Substantia nigra (tissue), 51 donors: ENCODE measurements at places on chromosomes 1 and 21.

DNA sequence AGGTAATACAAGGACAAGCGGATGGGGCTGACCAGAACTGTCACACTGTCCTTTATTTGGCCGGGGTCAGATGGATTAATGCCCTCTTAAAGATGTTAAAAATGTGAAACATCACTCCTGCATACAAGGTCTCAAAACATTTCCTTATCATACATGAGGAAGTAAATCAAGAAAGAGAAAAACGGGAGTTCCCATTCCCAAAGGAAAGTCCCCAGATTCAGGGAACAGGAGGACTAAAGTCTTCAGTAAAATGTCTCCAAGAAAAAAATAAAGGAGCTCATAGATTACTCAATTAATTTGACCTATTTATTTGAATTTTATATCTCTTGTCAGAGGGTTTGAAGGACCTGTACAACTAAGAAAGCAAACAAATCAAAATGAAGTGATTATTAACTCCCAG, 13.4 kb upstream of the HSD11B1 start:
- DNase-seq = no peak

DNA sequence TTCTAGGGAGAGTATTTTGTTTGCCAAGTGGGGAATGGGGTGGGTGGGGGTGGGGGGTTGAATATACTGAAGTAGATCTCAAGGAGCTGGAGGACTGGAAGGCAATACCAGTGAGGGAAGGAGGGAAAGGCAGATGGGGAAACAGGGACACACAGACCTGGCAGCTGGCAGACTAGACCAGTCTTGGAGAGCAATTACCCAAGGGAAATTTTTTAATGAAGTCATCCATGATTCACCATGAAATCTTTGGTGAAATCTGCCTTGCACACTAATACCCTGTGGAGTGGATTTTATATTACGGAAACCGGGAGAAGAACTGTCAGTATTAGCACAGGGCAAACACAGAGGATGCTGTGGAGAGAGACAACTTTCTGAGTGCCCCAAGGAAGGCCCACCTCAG, 29.7 kb upstream of the MARK1 start:
- DNase-seq = no peak

DNA sequence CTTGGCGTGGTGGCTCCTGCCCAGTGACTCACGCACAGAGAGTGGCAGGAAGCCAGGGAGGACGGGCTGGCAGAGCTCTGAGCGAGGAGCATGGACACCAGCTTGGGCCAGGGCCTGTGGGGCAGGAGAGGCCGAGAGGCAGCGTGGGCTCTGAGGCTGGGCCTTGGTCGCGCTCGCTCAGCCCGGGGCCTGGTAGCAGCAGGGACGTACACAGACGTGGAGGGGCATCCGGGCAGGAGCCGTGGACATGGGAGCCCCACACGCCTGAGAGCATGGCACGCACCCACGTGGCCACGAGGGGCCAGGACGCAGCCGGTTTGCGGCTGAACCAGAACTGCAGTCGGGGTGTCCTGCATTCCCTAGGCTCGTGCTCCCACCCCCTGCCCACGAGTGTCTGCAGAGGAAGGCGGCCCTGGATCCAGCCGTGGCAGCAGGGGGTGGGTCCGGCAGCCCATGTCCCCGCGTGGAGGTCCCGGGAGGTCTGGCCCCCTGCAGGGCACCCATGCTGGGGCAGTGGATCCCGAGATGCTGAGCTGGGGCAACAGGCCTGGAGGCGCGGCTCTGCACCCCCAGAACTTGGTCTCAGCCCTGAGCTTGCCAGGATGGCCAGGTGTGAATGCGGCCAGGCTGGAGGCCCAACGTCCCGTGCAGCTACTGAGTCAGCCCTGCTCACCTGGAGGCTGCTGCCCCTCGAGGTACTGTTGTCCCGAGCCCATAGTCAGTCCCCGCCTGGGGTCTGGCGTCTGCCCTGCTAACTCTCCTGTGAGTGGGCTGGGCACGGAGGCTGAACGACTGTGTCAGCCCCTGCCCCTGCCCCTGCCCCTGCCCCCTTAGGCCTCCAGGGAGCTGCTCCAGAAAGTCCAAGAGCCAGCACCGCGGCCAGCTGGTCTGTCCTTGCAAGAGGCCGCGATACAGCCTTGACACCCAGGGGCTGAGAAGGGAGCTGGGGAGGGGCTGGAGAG, 61.6 kb downstream of the SLX9 start:
- DNase-seq = no peak

DNA sequence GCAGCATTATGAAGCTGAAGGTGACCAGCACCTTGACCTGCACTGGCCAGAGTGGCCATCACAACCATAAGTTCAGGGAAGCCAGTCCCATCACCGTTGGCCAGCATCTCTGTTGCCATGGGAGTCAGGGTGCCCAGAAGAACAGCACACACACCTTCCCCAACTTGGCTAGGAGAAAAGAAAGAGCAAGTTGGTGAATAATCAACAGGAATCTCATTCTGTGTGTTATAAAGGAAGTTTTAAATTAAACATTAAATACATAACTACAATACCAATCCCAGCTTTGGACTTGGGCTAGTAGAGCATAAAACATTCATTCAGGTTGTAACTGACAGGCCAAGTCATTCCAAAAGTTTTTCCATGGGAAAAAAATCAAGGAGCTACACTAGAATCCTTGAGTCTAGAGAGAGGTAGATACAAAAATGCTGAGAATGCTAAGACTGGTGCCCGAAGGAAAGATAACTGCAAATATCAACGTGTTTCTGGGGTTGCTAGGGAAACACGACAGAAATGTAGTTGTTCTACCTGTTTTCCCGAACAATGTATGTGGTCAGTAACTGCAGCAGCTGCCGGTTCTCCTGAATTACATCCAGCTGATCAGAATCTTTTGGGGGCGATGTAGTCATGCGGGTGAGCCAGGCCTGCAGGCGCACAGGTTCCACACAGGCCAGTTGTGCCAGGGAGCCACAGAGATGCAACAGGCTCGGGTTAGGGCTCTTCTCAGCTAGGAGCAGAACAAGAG, 45.6 kb downstream of the UBR4 start:
- DNase-seq = no peak

- no peak for DNase-seq
Observed at GRCh38 chr1:75208862-75209261, 74.7 kb downstream of the LHX8 start.

- no peak for DNase-seq
Observed at GRCh38 chr1:215544566-215544965, 22.5 kb upstream of the KCTD3 start.

DNA sequence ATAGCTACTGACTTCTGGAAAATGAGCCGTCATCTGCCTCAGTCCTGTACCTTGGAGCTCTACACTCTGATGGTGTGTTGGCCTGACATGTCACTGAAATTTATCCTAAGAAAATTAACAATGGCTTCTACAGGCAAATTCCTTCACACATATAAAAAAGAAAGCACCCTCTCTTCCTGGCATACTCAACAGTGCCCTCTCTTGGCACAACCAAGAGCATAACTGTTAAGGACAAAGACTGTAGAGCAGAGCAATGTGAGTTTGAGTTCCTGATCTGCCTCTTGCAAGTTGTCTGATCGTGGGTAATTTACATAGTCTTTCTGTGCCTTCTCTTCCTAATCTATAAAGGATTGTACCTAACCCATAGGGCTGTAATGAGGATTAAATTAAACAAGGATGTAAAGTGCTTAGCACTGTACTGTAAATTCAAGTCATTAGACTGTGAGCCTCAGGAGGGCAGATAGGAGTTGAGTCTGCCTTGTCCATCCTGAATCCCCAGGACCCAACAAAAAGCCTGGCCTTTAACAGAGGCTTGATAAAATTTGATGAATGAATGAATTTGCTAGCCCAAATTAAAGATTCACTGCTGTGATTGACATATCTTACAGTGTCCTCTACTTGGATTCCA, 83.5 kb downstream of the SYF2 start:
- DNase-seq = no peak
